ENCODE measurements at places on chromosomes 7 and 10.

- DNase-seq = peak; percentile 84
Observed at GRCh38 chr10:110353244-110354119, 48.8 kb upstream of the SMNDC1 start.

DNA sequence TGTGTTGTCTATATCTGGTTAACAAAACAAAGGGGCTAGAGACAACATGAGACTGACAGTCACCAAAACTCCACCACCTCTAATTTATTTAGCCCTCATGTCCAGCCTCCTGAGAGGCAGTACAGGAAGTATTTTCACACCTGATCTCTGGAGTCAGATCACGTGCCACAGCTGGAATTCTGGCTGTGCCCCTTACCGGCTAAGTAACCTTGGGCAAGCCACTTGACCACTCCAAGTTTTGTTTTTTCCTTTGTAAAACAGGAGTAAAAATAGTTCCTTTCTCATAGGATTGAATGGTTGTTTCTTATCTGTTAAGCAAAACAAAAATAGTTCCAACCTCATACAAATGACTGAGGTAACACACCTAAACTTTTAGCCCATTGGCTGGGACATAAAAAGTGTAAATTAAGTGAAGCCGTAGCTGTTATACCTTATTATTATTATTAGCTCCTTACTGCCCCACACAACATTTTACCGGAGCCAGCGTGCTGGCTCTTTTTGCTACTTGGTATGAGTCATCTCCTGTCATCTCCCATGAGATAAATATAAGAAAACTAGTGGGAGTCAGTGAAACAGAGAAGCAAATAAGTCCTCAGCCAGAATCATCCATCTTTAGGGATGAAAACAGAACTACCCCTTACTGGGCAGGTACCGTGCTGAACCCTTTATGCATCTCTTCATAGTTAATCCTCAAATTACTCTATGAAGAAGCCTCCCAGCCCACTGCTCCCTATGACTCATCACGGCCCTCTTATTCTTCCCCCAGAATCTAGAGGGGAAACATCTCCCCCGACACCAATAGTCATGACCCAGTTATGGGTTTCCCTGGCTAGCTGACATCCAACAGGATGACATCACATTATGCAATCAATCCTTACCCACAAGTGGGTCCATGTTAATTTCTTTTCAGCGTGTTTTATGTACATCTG, 44.9 kb downstream of the PPP1R3C start:
- DNase-seq = peak; percentile 73

DNA sequence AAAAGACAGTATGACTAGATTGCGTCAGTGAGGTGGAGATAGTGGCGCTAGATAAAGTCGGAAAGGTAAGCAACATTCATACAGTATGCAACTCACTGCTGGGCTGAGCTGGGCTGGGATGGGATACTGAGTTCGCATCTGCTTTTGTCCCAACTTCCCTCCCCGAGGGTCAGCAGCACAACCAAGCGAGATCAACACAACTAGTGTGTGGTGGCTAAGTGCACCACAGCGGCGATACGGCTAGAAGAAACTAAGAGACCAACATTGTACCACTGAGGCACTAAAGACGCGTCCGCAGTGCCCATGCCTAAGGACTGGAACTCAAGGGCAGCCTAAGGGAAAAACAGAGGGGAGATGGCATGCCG, 467 bp downstream of the EXOSC1 start:
- no peak for DNase-seq

DNA sequence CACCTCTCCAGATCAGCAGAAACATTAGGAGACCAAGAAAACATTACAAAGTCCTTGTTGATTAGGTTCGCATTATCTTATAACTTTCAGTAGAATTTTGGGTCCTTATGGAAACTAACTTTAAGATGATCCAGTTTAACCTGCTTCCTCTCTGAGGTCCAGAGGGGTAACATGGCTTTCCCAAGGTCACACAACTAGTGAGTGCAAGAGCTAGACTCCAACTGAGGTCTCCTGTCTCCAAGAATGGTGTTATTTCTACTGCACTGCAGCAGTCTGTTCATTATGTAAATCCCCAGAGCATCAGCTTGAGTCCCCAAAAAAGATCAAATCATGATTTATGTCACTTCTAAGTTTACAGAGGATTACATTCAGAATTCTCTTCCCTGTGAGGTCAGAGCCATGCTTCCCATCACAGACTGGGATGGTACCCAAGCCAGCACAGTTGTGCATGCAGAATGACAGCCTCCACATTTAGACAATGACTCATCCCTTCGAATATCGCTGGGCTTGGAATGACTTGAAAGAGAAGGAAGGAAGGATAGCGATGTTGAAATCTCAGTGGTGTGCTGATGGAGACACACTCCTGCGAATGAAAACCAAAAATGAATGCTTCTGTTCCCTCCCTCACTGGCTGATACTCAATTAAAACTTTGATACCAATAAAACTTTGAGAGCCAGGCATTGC, 163.1 kb upstream of the PLXNA4 start:
- DNase-seq = peak; percentile 96

DNA sequence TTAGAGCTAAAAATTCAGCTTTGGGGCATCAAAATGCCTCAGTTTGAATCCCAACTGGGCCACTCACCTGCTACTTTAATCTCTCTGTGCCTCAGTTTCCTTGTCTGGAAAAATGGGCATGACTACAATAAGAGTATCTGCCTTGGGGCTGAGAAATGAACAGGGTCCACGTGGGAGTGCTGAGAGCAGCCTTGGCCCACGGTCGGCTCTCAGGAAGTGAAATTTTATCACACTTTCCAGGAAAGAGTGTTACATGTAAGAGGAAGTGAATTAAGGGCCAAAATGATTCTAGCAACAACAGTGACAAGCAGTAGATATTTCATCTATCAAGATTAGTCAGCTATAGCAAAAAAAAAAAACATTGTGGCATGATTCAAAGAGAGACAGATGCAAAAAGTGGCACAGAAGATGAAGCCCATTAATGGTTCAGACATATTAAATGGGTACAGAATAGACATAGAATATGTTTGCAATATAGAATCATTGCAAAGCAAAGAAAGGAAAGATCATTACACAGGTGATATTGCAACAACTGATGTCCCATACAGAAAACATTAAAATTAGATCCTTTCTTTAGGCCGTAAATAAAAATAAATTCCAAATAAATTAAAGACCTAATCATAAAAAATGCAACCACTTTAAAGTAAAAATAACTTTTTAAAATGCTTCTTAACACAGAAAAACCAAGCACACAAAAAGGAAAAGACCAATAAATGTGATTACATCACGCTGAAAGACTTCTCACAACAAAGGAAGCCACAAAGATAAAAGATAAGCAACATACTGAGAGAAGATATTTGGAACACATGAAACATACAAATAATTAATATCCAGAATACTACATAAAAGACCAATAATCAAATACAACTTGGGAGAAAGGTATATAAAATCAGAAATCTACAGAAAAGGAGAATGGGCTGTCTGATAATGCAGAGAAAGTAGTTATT, 4.3 kb downstream of the TMEM273 start:
- DNase-seq = no peak

GRCh38 chr10:53403688-53404087, 631.1 kb upstream of the MBL2 start:
- DNase-seq = no peak

DNA sequence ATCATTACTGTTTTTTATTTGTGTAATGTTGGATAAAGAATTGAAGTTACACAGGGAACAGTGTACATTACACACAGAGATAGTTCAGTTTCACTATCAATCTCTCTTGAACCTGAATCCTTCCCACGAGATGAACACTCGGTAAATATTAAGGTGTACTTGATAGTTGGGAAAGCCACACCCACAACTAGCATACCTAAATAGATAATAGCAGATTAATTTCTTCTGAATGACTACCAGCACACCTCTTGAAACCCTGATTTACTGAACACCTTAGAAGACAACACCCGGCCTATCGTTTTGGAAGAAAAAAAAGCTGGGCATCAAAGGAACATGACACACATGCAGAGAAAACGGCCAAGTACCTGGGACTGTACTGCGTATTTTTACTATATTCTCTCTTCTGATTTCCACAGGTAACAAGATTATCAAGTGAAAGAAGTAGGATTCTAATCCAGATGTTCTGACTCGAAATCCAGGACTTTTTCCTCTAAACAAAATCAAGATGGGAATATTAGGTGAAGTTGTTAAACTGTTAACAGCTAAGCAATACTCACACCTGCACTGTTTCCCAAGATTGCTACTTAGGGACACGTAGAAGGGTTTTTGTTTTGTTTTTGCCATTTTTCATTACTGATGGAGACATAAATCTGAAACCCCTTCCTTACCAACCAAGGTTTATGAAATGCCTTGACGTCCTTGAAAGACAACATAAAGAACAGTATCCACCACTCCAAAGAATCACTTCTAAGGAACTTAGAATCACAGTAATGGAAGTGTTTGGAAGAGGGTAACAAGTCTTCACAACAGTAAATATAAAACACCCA, 1.0 kb downstream of the CCDC186 start:
- DNase-seq = no peak

DNA sequence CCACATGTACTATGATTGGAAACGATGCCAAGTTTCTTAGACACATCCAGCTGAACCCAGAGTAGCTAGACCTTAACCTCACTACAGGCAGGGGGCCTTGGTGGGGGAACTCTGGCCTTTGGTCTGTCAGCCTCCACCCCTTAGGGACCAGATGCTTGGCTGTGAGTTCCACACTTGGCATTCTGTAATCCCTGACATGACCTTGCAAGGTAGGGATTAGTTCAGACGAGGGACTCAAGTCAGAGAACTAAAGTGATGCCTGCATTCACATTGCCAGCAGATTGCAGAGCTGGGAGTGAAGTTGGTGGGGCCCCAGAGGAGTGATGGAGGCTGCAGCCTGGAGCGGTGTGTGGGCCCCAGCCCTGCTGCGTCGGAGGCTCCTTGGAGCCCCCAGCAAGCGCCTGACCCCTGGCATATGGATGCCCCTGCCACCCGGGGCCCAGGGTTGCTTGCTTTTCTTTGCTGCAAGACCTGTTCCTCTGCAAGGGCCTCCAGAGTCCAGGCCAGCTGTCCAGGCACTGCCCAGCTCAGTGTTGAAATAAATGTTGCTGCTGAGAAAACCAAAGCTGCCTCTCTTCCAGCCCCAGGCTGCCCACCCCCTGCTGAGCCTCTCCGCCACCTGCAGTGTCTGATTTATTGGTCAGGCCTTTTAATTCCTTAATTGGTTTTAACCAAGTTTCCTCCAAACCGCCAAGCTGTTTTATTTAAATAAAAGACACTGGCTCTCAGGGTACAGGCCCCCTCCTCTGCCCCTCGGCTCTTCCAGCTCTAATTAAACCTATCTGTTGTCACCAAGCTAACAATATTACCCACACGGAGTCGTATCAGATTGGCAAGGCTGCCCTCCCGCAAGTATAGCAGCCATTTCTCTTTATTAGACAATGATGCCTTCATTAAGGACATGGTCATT, 4.7 kb downstream of the NPTX2 start:
- no peak for DNase-seq

GRCh38 chr7:151080067-151080521, 515 bp downstream of the FASTK start:
- DNase-seq = no peak

DNA sequence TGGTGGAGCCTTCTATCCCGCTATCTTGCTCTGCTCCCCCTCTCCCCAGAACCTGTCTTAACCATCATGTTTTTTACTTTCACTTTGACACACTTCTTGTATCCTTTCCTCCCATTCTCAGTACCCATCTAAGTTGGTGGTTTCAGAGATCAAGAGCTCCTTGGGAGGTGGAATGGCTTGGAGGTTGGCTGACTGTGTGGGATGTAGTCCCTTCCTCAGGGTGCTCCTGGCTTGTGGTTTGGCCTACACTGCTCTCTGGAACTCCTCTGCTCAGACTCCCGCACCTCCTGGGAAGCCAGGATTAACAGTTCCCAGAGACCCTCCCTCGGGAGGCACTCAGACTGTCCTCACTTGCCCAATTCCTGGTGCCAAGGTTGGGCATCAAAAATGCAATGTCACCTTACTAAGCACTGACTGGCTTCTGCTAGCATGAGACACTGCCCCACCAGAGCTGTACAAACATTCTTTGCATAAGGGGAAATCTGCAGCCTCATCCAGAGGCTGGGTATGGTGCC, 93.1 kb upstream of the NAMPT start:
- DNase-seq = no peak

DNA sequence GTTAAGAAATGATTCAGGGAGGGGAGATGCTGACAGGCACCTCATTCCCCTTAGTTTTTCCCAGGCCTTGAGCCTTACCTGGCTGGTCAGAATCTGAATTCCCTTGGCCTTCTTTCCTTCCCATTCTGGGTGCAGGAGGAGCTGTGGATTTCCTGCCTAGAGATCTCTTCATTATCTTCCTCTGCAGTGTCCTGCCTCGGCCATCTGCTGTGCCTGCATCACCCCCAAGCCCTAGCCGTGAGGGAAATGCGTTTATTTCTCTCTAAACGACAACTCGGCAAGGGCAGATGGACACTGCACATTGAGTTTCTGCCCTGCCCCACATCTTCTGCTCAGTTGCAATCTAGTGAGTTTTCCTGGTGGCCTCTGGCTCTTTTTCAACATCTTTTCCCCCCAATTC, 26.7 kb downstream of the ZCWPW1 start:
- DNase-seq = no peak

- peak; percentile 36 for DNase-seq
Observed at GRCh38 chr10:117374506-117375359, 507 bp downstream of the PDZD8 start.

GRCh38 chr7:945147-945555, 9.3 kb downstream of the ADAP1 start:
- no peak for DNase-seq

DNA sequence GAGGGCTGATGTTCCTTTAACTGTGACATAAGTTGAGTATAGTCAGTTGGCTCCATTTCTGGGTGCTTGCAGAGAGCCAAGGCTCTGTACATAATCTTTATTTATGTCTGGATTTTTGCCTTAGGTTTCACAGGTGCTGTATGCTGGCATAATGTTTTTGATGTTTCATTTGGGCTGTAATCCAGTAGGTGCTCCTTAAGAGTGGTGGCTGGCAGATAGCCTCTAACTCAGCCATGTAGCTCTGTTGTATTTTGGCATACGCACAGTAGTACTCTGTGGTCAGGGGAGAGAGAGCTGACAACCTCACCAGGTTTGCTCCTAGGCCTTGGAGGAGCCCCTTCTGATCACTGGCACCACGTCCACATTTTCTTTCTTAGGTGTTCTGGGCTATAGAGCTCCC, 61.1 kb downstream of the RNF133 start:
- DNase-seq = no peak

GRCh38 chr10:42615419-42615818, 23.0 kb downstream of the ZNF33B start:
- peak; percentile 18 for DNase-seq

DNA sequence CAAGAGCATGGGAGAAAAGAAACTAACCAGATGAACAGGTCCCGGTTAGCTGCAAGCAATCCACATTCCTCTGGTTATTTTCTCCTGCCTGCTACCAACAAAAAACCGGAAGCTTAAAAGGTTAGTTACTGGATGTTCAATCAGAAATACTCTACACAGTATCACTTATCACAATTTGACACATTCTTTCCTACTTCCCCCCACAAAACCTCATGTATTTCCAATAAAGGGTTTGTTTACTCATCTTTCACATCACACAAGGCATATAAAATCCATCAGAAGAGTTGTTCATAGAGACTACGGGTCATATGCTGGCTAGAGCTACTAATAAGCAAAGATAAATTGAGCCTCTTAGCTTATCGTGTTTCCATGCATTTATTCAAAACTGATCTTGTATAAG, 4.8 kb downstream of the SLC25A28 start:
- no peak for DNase-seq

Measured in AG10803 (cell line).